ENCODE measurements at places on chromosomes 5 and 9.

DNA sequence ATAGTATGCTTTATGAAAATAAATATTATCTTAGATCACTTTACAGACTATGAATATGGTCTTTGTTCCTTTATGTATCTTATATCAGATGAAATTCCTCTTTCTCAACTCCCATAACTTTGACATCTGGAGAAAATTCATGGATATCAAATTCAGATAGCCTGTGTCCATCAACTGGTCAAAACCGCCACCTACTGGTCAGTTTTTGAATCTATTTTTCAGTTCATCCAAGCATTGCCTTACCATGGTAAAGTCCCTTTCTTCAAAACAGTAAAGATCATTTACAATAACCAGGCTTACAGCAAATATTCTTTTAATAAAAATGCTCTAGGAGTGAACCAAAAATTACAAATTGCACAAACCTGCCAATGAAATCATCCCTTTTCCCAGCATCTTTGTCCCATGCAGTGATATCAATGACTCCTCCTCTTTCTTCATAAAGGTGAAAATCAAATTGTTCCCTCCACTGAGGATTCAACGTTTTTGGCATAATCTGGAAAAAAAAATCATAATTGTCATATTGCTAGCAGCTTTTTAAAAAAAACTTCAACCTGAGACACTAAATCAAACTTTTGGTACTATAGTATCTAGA lies 290.5 kb downstream of the SLF1 start:
- peak; percentile 63 for DNase-seq

DNA sequence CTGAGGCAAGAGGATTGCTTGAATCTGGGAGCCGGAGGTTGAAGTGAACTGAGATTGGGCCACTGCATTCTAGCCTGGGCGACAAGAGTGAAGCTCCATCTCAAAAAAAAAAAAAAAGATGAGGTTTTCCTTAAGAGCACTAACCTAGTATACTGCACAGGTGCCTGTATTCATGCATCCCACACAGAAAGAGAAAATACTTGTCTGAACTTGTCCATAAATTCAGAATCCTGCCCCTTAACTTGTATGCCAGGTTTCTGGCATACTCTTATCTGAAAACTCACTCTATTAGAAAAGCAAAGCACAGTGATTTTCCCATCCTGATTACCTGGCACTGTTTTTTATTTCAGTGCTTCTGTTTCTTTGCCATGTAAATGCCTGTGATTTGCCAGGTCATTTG lies 125.3 kb upstream of the CDKN2B start:
- DNase-seq: no peak

GRCh38 chr9:27529316-27530278 lies at the start of gene MOB3B:
TSS of gene MOB3B (minus strand) at chr9:27529814. CDS start at chr9:27455550, 74,264 bp downstream.
- DNase-seq: peak; percentile 87

DNA sequence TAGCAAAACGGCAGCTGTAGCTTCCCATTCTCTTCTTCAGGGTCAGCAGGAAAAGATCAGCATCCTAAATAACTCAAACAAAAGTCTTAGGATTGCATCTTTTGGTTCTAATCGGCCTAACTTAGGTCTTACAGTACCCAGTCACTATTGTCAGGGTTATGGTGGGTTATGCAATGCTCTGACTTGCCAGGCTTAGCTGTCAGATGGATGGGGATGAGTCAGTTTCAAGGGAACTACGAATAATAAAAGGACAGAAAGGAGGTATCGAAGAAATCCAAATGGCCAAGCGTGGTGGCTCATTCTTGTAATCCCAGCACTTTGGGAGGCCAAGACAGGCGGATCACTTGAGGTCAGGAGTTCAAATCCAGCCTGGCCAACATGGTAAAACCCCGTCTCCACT lies 46.5 kb downstream of the PPP1R2B start:
- no peak for DNase-seq

- DNase-seq: no peak
These were observed 41.3 kb upstream of the FOXE1 start for GRCh38 chr9:97811533-97812246.

DNA sequence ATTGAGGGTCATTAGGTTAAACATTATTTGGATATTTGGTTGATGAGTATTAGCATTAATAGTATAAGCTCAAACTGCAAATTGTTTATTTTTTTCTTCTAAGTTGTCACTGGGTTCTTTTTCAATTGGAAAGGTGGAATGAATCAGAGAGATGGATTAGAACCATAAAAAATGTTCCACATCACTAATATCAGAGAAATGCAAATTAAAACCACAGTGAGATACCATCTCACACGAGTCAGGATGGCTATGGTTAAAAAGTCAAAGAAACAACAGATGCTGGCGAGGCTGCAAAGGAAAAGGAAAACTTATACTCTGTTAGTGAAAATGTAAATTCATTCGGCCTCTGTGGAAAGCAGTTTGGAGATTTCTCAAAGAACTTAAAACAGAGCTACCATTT lies 122.8 kb downstream of the CCDC192 start:
- no peak for DNase-seq

DNA sequence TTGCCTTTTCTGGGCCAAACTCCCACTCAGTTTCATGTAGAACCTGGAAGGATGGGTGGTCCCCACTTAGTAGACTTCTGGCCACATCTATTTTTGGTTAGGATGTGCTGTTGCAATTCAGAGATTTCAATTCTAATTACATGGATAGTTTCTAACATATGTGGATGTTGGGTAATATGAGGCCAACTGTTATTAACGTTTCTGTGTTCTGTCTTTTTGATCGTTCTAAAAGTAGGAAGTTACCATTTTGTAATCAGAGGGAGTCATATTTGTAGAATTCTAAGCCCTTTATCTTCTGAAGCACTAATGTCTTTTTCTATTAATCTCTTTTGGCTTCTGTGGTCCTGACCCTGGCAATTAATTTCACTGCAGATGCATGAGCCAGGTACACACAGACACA lies 141.6 kb upstream of the SPEF2 start:
- DNase-seq: no peak

DNA sequence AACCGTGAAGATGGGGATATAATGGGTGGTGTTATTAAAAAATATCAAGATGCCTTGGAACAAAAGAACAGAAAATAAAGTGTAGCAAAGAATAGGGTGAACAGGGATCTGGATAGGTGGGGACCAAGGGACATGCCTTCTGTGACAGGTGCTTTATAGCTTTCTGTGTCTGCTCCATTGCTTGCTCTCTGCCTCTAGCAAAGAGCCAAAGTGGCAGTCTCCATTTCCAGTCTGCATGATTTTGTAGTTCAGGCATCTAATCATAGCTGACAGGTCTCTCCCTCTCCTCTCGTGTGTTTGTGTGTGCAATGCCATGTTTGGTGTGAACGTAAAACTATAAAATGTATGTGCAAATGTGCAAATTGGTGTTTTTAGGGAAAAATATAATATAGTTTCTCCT lies 35.0 kb downstream of the LRRTM2 start:
- DNase-seq: no peak

- DNase-seq: no peak
These were observed 730.0 kb downstream of the MTRR start for GRCh38 chr5:8598996-8599395.

DNA sequence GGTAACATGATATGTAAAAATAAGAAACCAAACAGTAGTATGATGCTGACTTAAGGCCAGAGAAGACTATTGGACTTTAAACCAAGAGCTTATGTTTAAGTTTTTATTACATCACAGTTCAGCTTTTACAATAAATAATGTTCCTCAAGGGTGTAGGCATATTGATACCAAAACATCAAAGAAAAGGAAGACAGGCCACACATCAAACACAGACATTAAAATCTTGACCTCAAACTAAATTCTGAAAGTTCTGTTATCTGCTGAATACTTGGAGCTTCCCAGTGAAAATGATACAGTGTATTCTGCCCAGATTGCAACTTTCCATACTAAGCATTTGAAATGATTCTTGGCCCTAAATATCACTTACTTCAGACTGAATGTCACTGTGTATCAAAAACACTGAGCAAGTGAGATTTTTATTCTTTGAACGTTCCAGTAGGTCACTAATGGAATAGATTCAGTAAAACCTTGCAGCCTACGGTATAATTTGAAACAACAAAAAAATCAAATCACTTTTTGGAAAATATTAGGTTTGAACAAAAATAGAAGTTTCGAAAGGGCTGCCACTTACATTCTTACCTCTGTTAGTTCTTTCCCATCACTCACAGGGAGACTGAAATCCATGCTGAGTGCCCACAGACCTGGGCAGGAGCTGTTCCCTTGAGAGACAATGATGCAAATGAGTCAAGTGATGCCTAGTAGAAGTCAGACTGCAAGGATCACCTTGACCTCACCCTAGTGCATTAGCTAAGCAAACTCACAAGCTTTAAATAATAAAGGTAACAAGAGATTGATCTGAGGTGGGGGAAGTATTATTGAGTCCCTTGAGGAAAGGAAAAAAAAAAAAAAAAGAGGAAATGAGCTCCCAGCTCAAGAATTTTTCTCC lies 2.5 kb downstream of the LPAR1 start:
- no peak for DNase-seq

- DNase-seq: peak; percentile 3
These were observed 154.2 kb upstream of the DAB2 start for GRCh38 chr5:39578887-39579497.

DNA sequence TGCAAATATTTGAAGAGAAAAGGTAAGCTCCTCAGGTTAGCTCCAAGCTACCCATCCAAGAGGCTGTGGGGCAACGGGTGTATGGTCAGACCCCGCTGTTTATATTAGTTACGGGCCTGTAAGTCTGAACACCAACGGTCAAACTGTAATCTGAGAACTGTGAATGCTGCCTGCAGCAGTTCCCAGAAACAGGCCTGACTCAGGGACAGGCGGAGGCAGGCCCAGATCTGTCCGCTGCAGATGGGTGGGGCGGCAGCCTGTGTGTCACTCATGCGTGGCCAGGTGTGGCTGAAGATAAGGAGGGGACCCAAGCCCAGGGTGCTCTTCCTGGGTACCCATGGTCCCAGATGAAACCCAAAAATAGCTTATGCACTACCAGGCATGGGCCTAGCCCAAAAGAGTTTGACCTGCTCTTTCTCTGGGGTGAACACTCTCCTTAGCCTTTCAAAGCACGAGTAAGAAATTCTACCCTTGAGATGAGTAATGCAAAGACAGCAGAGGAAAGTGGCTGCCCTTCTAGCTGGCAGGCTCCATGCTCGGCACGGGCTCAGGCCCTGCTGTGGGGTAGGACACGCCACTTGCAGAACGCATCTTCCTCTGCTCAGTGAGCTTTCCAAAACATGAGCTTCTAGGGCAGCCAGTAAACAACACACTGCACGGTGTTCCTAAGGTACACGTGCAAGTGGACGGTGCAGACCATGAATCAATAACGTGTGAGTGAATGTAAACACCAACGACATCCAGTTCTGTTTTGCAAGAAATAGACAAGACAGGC lies 9.1 kb downstream of the UBAC1 start:
- DNase-seq: peak; percentile 98

Data from erythroblast (primary cell).